T-helper 2 cell treated with Interferon-gamma antibody and Interleukin-4, amounts not matched to agents 5 μg/mL and 100 μg/mL, for 36 hours (primary cell): ENCODE measurements at places on chromosomes 7 and 10.

DNA sequence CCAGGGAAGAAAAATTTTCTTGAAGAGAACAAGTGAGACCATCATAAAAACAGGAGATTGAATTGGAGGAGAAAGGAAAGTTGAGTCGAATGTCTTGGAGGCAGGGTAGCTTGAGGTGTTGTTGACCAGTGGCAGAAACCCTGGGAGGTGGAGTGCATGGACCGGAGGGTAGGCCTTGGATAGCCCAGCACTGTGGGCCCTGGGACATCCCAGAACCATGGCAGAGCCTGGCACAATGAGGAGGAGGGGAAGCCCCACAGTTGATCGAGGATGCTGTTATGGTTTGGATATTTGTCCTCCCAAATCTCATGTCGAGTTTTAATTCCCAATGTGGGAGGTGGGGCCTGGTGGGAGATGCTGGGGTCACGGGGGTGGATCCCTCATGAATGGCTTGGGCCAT is 157.1 kb downstream of the ITGA8 start:
- H3K27ac ChIP-seq = no peak overlapping the region
- H3K4me1 ChIP-seq = no peaks in the 10 kb centered on the region
- peaks cover 3% of the 10 kb centered on the region for H3K27me3 ChIP-seq
- no peaks in the 10 kb centered on the region for H3K36me3 ChIP-seq

DNA sequence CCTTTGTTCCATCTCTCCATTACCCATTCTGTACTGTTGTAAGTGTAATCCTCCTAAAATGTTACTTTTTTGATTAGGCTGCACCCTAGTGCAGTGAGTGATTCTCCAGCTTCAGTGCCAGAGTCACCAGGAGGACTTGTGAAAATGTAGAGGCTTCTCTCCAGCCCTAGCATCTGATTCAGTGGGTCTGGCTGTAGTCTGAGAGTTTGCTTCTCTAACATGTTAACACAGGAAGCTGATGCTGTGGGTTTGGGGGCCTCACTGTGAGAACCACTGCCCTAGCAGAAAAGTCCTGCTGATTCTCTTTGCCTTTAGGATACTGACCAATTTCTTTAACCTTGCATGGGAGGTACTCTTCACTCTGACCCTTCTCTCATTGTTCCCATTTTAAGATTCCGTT is 24.4 kb downstream of the CSGALNACT2 start:
- no peak for DNase-seq
- H3K4me1 ChIP-seq = peaks cover 29% of the 10 kb centered on the region
- H3K27ac ChIP-seq = no peak overlapping the region
- no peak overlapping the region for H3K4me3 ChIP-seq

GRCh38 chr7:151201344-151201743 is 8.9 kb downstream of the H2BK1 start:
- no peaks in the 10 kb centered on the region for H3K36me3 ChIP-seq
- no peak overlapping the region for H3K4me3 ChIP-seq
- H3K27ac ChIP-seq = no peak overlapping the region

DNA sequence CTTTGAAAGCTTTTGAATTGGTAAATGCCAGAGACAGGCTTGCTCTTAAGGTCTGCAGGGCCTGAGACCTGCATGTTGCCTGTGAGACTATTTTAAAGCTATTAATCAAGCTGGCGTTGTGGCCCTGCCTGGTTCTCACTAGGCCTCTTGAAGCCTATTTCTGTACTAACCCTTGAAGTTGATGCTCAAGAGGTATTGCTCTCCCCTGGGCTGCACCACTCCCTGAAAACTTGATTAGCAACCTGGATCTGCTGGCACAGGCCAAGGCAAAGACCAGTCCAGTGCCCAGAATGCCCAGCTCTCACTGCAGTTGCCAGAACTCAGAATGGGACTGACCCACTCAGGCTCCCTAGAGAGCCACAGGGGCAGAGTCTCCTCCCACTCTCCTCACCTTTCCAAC is 220.0 kb upstream of the MEOX2 start:
- no peaks in the 10 kb centered on the region for H3K36me3 ChIP-seq
- no peak overlapping the region for H3K27ac ChIP-seq
- no peaks in the 10 kb centered on the region for H3K4me1 ChIP-seq
